Right renal pelvis (tissue), 4 donors: ENCODE measurements at places on chromosomes 7 and 10.
A peak's percentile ranks its signal among the peaks of the same experiment; 100 is the strongest.

DNA sequence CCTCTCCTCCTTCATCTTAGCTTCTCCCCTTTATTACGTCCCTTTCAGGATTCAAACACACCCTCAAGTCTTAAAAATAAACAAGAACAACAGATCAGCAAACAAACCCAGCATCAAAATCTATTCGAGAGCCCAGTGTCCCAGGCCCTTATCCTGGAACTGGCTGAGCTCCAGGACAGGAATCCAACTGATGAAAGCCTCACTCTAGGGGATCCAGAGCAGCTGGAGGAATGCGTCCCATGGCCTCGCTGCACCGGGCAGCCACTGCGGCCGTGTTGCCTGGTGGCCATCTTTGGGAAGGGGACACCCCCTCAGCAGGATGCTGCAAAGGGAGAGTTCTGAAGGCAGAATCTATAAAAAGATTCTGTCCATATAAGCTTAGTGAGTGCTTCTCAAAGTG lies 156.5 kb upstream of the BMPER start:
- no peak for DNase-seq

- DNase-seq: no peak
These were observed 105.0 kb downstream of the KMT2C start for GRCh38 chr7:152330827-152331226.

DNA sequence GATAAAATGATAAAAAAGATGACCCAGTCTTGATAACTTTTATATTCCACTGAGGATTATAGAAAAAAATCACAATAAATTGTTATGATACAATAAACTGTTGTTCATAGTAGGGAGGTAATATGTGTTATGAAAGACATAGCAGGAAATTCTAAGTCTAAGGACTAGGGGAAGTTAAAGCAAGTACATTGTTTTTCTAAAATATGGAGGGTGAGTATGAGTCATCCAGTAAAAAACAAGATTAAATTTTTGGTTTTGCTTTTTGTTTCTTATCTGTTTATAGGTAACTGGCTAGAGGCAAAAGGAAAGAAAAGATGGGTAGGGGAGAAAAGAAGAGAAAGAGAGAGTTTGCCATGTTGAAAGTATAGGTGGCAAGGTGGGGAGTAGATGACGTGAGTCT lies 188.4 kb downstream of the POLR1F start:
- no peak for DNase-seq

- DNase-seq: no peak
These were observed 837.1 kb downstream of the LRMDA start for GRCh38 chr10:76268530-76268929.

- no peak for DNase-seq
These were observed 45.3 kb downstream of the ADRA2A start for GRCh38 chr10:111122127-111122526.

DNA sequence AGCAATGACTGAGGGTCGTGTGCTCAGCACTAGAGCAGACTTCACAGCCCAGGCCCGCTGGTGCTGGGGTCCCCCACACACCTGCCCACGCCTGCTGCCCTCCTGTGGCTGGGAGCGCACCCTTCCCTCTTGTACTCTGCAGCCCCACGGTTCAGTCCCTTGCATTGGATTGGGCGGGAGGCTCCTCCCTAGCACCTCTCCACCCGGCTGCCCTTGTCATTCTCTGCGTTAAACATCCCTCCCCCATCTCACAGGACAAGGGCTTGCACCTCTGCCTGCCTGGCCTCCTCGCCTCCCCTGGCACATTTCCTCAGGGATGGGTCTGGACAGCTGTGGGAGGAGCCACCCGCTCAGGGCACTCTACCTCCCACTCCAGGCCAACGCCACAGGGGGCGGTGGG lies 68.6 kb downstream of the ALOX5 start:
- no peak for DNase-seq

DNA sequence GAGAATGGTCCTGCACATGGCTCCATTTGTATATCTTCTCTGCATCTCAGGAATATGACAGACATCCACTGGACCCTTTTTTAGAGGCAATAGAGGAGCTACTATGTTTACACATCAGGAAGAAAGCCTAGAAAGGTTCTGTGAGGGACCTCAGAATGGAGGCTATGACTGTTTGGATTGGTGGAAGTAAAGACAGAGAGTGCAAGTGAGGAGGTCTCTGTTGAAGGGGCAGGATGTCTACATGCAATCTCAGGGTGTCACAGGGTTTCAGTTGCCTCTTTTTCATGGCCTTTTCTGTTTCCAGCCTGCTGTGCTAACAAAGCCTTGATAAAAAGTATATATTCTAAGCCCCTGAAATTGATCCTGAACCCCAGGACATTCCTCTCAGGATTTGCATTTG lies 9.7 kb upstream of the GIMAP6 start:
- DNase-seq: no peak

- DNase-seq: no peak
These were observed 623.4 kb upstream of the IGFBP3 start for GRCh38 chr7:46544396-46545008.

DNA sequence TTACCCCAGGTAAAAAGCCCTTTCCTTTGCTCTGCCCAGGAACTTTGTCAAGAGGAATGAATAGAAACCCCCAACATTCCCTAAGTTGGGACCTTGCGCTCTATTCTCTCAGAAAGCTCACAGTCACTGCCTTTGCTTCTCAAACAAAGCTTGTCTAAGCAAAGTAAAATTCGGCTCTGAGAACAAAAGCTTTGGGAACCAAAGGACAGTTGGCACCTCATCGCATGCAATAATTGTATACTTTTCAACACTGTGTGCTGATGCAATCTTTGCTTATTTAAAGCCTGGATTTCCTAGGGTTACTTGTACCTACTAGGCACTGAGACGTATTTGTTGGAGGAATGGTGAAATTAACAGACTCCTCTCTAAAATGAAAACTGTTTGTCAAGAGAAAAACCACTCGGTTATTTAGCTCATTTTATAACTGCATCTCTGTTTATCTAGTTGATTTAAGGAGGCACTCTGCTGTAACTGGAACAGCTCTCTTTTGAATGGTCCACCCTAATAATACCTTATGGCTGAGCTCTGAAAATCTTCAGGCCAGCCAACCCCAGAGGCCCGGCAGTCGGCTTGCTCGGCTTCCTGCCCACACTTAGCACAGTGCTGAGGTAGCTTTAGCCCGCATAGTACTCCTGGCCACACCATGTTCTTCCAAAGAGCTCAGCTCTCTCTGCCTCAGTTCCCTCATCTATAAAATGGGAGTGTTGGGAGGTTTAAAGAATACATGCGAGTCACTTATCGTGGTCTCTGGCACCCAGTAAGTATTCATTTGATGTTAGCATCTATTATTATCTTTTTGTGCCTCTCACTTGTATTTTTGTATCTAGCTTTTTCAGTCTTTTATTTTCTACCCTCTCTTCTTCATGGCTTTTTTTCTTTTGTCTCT lies 80.2 kb upstream of the PRR15 start:
- DNase-seq: no peak

DNA sequence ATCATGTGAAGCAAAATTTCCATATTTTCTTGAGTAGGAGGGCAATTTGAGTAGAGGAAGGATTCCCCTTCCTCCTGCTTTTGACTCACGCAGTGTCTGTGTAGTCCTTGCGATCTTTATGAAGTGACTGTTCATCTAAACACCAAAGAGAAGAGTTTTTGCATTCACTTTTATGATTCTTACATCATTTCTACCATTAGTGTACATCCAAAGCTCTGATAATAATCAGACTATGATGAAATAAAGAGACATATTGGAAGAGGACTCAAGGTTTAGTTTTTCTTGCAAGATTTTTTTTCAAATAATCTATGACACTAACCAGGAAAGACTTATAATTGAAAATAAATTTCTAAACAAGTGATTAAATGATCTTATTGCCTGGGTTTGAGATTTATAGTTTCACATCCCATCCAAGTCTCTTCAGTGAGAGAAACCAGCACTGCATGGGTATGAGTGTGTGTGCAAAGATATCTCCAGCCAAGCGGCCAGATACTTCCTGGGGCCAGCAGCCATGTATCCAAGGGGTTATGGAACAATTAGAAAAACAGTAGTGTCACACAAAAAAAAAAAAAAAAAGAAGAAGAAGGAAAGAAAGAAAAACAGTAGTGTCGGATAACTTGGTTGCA lies 2.0 kb upstream of the ACTA2 start:
- DNase-seq: no peak

DNA sequence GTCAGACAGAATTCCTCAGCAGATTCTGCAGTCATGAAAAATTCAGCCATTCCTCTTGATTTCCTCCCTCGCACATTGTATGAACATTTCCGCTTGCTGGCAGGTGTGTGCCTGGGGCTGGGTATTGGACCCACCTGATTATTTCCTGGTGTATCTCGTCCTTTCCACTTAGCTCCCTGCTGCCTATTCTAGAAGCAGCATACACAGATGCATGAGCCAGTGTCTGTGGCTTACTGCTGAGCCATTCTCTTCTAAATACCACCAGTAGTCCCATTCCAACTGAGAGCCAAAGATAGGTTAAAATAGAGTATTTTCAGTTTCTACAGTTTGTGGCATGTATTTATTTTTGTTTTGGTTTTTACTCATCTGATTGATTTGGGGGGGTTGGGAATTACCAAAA lies 270.1 kb upstream of the AKR1E2 start:
- DNase-seq: no peak

DNA sequence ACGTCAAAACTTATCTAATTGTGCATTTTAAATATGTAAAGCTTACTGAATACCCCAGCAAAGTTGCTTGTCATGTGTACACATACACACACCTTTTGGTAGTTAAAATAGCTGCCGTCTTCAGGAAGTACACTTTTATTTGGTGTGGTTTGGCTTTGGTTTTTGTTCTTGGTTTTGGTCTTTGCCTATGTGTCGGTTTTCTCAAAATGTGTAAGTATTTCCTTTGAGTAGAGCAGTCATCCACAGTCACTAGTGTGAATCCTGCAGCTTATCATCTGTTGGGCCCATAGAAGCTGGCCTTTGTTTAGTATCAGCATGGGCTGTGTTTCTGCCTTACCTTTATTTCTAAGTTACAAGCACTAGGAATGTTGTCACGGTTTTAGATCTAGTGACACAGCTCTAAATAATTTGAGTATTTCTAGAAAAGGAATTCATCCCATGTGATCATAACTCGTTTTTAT lies 35.3 kb downstream of the NET1 start:
- DNase-seq: no peak

- DNase-seq: peak; percentile 38
These were observed 11.5 kb downstream of the TPK1 start for GRCh38 chr7:144824360-144824759.

- DNase-seq: peak; percentile 84
These were observed 10.8 kb upstream of the HOXA2 start for GRCh38 chr7:27112955-27113949.

DNA sequence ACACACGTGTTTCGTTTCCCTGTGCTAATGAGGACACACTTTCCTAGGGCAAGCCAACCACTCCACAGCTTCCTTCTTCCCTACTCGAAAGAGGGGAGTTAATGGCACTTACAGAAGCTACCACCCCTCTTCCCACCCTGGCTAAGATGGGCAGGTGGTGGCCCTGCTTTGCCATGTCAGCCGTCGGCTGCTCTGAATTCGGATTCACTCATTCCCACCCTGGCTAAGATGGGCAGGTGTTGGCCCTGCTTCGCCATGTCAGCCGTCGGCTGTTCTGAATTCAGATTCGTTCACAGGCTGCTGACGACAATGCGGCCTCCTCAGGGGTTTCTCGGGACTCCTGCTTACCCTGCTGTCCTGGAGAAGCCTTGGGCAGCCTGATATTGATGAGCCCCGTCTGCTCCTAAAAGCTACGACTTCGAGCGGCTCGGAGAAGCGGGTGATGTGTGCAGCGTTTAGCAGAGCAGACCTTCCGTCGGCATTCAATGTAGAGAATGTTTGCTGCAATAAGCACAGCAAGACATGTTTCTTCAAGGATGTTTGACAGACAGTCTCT lies 56.2 kb upstream of the PPP2R2D start:
- DNase-seq: no peak

- DNase-seq: no peak
These were observed 13.3 kb upstream of the RBM33 start for GRCh38 chr7:155631155-155631554.

DNA sequence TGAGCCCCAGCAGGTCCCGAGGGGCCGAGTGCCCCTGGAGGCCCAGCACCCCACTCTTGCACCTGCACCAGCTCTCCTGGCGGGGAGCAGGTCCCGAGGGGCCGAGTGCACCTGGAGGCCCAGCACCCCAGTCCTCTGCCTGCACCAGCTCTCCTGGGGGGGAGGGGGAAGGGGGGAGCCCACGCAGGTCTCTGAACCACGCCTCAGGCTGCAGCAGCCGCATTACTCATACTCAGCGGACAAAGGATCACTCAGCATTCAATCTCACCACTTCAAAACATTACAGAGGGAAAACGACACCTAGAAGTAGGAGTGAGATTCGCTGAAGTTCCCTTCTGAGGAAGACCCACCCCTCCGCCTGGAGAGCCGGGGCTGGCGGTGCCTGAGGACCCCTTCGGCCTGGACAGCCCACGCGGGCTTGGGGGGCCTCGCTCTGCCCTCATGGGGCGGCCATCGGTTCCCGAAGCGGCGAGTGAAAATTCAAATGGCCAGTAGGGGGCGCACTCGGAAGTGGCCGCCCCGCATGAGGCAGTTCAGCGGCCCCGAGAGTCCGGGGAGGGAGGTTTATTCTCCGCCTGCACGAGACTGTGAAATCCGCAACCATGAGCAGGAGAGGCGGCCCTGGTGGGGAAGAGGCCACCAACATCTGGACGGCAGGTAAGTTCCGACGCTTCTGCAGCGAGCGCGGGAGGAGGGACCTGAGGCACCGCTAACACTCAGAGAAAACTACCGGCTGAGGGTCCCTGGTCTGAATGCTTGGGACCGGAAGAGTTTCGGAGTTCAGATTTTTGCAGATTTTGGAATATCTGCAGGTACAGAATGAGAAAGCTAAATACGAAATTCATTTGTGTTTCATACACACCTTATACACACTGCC lies 1.1 kb upstream of the GPER1 start:
- no peak for DNase-seq

DNA sequence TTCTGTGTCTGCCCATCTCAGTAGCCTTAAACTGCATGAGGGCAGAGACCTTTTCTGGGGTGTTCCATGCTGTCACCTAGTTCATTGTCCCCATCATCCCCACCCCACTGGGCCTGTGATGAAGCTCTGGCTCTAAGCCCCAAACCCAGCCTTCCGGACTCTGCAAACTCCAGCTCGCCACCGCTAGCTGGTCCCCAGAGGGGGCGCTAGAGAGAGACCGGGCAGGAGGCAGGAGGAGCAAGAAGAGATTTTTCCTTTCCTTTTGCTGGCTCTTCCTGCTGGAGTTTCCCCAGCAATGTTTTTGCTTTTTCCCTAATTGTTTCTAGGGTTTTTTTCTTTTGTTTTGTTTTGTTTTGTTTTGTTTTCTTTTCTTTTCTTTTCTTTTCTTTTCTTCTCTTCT lies 234.4 kb downstream of the TEX36 start:
- DNase-seq: no peak
